Stimulated activated CD4-positive, alpha-beta T cell treated with anti-CD3 and anti-CD28 coated beads, Interleukin-2, amount 100 ng/mL, for 24 hours (primary cell): ENCODE measurements at places on chromosomes 5 and 9.

GRCh38 chr5:100644776-100645175, 109.6 kb downstream of the FAM174A start:
- no peak for DNase-seq

DNA sequence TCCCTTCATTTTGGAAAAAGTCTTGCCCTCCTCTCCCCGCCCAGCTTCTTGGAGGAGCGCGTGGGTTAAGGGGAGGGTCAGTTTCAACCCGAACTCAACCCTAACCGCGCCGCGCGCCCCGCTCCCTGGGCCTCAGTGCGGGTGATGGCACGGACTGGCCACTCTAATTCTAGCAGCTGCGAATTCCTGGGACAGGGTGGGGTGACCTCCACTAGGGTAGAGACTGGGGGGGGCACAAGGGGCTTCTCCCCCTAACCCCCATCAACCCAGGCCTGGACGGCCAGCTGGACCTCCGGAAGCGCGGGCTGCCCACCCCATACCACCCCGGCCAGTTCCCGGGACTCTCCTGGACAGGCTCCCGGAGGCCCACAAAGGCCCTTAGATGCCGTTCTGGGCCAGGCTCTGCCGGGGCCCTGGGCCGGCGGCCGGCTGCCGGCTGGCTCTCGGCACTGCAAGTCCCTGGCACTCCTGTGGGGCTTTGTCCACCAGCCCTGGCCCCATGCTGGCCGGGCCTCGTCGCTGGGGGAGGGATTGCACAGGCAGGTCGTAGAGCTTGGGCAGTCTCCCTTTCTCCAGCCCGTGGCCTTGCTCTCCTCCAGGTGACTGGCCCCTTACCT, 7.2 kb upstream of the PSD2 start:
- DNase-seq, result no peak

- DNase-seq, result no peak
Measured at GRCh38 chr9:71663931-71664459, 104.3 kb downstream of the CEMIP2 start.

DNA sequence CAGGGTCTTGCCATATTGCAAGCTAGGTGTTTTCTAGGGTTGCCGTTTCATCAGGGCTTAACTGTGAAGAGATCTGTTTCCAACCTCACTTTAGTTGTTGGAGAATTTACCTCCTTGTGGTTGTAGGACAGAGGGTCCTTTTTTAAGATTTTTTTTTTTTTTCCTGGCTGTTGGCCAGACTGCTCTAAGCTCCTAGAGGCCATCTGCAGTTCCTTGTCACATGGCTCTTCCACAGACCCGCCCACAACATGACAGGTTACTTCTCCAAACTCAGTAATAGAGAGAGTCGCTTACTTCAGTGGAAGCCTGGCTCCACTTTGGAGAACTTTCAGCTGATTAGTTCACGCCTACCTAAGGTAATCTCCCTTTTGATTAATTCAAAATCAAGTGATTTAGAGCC, 543.7 kb downstream of the DMRTA1 start:
- no peak for DNase-seq

GRCh38 chr5:76742583-76742982, 26.7 kb downstream of the F2R start:
- no peak for DNase-seq

DNA sequence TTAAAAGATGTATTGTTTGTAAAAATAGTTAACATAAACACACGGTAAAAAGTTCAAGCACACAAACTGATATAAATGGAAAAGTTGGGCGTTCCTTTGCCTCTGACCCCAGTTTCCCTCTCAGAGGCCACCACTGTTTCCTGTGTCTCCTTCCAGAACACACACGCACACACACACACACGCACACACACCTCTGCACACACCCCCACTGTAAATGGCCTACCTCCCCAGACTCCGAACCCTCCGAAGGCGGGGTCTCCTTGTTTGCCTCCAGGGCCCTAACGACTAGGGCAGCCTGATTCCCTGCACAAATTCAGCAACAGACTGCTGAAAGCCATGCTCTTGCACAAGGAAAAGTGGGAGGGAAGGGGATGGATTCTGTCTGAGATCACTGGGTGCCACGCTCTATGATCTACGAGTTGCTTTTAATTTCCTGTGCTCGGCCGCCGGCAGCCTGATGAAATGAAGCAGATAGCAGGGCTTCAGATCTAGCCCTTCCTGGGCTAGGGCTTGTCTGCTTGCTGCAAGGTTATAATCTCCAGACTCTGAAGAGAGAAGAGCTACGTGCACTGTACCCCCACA, 184.0 kb upstream of the IL12B start:
- no peak for DNase-seq

DNA sequence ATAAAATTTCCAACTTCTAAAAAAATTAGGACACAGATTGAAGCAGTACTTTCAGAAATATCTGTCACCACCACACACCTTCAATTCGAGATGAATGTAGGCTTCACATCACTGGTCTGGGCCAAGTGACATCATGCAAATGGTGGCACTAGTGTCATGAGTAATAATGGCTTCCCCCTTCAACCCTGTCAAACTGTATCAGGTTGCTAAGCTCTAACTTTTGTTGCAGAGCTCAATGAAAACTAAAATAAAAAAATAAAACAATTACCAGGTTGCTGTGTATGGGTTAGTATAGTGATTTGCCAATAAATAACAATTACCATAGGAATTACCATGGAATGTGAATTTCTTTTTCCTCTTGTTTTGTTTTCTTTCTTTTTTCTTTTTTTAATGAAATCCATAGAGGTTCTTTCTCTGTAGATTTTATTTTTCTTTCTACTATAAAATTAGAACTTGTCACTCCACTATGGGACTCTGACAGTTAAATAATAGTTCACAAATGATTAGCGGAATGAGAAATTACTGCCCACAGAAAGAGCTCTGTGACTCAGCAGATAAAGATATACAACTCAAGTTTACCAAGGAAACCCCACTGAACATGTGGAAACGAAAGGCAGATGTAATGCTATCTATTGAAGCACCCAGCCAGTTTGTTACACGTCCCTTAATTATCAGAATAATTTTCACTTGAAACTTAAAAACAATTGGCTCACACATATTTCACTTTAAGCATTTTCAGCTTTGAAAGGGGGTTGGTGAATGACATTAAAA, 783.8 kb upstream of the WWC1 start:
- no peak for DNase-seq

DNA sequence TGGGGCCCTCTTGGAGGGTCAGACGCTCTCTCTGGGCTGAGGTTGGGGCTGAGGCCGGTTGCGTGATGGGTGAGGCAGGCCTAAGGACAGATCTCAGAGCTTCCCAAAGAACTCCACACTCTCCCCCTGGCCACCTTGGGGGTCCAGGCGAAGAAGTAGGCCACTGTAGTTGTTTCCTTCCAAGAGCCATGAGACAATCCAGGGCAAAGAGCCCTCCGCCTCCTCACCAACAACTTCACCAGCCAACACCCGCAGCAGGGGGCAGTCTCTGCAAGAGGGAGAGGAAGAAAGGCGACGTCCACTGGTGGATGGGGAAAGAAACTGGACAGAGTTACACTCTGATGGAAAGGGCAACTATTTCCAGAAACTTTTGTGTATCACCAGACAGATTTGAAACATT, 10.7 kb downstream of the SLC35A4 start:
- no peak for DNase-seq

DNA sequence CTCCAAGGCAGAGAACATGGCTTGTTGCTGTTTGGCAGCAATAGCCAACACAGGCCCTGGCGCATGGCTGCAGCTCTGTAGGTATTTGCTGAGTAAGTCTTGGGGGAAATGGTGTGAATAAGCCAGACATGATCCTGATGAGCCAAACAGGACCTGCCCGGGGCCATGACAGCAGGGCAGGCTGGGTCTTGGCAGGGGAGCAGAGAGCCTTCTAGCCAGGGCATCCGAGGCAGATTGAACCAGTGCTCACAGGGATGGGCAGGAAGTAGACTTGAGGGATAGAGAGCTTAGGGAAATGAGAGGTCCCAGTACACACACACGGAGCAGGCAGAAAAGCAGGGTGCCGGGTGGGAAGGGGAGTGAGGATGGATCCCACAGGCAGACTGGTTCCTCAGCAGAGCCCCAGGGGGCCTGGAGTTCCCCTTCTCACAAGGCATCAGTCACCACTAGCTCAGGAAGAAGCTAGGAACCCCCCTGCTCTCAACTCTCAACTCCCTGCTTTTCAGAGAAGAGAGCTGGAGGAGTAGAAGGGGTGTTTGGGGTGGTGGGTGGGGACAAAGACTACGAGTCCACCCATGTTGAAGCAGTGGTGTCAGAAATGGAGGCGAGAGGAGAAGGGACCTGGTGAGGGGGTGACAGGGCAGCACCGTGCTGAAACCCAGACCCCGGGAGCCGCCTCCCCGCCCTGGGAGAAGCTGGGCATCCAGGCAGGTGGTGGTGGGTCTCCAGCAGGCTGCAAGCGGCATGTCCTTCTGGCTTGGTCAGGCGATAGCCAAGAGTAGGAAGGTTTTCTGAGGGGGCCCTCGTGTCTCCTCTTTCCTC, 111.1 kb downstream of the RGS3 start:
- DNase-seq, result no peak

DNA sequence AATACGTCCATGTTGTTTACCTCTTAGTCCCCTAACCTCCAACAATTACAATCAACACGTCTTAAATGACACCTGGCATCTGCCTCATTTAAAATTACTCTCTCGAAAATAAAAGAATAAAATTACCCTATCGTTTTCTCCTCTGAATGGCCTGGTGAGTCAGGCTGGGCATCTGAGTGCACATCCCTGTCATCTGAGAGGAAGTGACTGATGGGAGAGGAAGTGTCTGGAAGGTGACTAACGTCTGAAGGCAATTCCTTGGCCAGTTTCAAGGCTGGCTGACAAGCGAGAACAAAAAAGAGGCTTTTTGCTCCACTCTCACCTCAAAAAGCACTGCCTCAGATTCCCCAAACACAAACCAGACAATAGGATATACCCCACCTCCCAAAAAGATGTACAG, 57.7 kb downstream of the MAPKAP1 start:
- DNase-seq, result peak; percentile 39

- DNase-seq, result no peak
Measured at GRCh38 chr9:112157087-112157486, 18.0 kb downstream of the SUSD1 start.

- no peak for DNase-seq
Measured at GRCh38 chr5:107450531-107450930, 220.2 kb downstream of the EFNA5 start.

- no peak for DNase-seq
Measured at GRCh38 chr9:76716085-76716672, 48.1 kb upstream of the PCA3 start.

DNA sequence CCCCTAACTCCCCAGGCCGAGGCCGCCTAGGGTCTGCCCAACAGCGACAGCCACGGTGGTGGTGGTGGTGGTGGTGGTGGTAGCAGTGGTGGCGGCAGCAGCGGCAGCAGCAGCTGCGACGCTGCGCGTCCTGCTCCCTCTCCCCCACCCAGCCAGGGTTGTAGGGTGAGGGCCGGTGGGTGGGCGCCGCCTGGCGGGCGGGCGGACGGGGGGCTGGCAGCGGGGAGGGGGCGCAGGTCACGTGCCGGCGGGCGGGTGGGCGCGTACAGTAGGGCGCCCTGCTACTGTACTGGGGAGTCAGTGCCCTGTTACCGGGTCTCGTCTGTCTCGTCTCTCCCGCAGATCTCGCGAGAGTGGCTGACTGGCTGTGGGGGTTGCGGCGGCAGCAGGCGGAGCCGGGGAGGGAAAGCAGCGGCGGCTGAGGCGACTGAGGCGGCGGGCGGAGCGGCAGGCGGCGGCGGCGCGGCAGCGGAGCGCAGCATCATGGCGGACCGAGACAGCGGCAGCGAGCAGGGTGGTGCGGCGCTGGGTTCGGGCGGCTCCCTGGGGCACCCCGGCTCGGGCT, at the start of gene PURA:
Gene PURA (plus strand): TSS at position 411 of the 565 bp plus-strand sequence. CDS start 73 bp downstream, at position 484.
- peak; percentile 96 for DNase-seq

DNA sequence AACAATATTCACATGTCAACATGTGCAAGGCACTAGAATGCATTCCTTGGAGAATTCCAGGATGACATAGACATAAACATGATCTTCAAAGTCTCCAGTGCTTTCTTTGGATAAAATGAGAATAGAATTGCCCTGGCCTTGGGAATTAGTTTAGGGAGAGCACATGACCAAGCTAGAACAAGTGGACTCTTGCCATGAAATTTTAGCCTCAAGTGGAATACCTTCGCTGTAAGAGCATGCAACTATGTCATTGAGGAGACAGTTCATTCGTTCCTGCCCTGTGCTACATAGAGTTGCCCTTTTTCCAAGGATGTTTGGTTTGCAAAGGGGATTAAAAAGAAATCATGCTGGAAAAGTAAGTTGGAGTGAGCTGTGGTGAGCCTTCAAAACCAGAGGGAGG, 42.7 kb downstream of the ZFAND5 start:
- DNase-seq, result no peak

- DNase-seq, result no peak
Measured at GRCh38 chr5:4271193-4271592, 675.6 kb downstream of the IRX1 start.

DNA sequence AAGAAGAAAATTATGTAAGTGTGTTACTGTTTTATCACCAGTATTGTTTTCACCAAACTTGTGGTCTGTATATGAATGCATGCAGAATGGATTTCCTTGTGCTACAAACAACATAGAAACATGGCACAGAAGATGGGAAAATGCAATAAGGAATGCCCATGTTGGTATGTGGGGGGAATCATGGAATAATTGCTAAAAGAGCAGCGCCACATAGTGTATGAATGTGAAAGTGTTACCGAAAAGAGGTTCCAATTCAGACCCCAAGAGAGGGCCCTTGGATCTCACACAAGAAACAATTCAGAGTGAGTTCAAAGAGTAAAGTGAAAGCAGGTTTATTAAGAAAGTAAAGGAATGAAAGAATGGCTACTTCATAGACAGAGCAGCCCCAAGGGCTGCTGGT, 26.4 kb upstream of the TYRP1 start:
- DNase-seq, result no peak

GRCh38 chr5:160399402-160400353, at the start of gene FAM200C:
TSS of gene FAM200C (minus strand) at chr5:160400054. CDS start at chr5:160395490, 4,564 bp downstream.
- DNase-seq, result peak; percentile 74

DNA sequence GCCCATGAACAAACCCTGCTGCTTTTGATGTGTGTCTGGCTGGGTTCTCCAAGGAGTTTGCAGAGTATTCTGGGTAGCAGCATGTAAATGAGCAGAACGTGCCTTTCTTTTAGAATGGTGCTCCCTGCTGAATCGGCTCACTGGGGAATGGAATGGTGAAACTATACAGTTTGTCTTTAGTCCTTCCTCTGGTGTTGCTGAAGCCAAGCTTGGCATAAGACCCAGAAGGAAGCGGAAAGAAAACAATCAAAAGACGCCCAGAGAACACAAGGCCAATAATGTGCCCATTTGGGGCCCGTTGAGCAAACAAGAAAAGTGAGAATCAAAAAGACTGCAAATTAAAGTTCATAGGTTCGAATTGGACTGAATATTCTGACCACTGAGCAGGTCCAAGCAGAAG, 60.1 kb downstream of the MVB12B start:
- no peak for DNase-seq

- no peak for DNase-seq
Measured at GRCh38 chr9:101307524-101308213, 77.1 kb downstream of the BAAT start.
